ENCODE measurements at places on chromosomes 2 and 18. TPM values are rescaled to one million over a fixed set of nuclear protein-coding genes. Genes with fewer than 3 reads are reported as not detected.

DNA sequence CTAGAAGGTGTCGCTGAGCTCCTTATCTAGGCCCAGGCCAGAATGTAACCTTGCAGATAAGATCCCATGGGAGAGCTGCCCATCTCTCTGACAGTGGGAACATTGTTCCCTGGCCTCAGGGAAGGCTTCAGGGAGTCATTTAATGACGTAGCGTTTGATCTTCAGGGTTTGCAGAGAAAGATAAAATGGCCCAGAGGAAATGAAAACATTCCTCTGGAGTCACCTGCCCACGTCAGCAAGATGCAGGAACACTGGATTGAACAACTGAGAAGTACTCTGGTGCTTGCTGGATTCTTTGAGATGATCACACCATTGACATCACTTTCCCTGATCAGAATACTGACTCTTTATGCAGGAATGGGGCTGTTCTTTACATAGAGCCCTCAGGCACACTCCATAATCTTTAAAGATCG lies 51.6 kb downstream of the MAPK4 start:
- no peak for DNase-seq

Gene PTRHD1
- 27.7 TPM for total RNA-seq

GRCh38 chr2:102235491-102235890 lies 48.7 kb downstream of the IL1RL2 start:
- no peak for DNase-seq

DNA sequence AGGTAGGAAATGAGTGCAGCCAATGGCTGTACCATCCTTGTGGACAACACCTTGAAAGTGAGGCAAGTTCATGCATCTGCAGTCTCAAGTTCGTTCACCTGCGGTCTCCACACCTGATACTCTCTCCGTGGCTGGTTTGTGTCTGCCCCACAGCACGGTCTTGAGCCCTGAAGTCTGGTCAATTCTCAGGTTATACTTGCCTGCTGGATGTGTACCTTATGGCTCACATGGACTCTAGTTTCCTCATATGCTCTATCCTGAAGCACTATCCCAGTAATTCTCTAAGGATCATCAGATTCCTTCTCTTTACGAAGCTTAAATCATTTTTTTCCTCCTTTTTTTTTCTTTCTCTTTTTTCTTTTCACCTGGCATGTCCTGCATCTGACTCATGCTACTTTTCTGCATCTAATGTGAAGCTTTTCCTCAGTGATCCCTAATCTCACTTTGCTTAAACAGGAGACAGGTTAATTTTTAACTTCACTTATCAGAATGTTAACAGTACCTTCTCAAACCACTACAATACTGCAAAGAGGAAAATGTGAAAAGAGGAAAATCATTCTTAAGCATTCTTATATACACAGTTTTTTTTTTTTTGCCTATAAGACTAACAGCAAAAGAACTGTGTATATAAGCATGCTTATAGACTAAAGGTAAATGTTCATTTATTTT lies 511.2 kb downstream of the SOX11 start:
- no peak for DNase-seq
